ENCODE measurements at places on chromosomes 5 and 9.

GRCh38 chr5:170782438-170782837, 1.1 kb upstream of the GABRP start:
- DNase-seq, result no peak

- DNase-seq, result no peak
Measured at GRCh38 chr9:123978981-123979380, 32.6 kb upstream of the LHX2 start.

DNA sequence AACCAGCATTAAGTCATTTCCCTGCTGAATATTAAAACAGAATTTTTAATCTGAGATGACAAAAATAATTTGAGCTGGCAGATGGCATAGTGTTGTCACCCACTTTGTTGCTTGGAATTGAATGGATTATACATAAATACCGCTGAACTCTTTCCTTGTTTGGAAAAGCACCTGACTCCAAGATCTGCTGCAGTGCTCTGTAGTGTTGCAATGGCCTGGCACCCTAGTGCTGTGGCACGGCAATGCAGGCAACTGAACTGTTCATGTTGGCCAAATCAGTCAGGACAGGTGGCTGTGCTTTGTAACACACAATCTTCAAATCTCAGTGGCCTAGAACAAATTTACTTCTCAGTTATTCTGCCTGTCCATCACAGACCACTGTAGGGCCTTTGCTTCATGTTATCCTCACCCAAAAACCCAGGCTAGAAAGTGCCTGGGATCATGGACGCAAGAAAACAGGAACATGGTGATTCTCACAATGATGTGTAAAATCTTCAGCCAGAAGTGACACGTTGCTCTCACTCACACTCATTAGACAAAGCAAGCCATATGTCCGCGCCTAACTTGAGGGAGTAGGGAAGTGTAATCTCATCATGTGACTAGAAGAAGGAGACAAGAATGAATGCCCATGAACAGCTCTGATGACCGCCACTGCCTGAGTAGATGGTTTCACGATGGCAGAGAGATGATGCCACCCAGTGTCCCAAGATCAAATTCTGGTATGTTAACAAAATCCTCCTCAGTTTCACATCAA, 191.9 kb upstream of the PUM3 start:
- no peak for DNase-seq

- DNase-seq, result no peak
Measured at GRCh38 chr5:131019111-131019510, 145.9 kb downstream of the HINT1 start.

- no peak for DNase-seq
Measured at GRCh38 chr9:136862849-136863622, 3.1 kb downstream of the EDF1 start.

Data from NCI-H146 (cell line).